ENCODE measurements at places on chromosomes 3 and 15. TPM values are rescaled to one million over a fixed set of nuclear protein-coding genes. Genes with fewer than 3 reads are reported as not detected.

- no peak for DNase-seq
- no peaks in the 10 kb centered on the region for H3K4me1 ChIP-seq
- no peak overlapping the region for H3K4me3 ChIP-seq
Measured at GRCh38 chr3:30768046-30768445, 126.4 kb downstream of the GADL1 start.

Gene ATP6V1A
- total RNA-seq: 49.8 TPM

DNA sequence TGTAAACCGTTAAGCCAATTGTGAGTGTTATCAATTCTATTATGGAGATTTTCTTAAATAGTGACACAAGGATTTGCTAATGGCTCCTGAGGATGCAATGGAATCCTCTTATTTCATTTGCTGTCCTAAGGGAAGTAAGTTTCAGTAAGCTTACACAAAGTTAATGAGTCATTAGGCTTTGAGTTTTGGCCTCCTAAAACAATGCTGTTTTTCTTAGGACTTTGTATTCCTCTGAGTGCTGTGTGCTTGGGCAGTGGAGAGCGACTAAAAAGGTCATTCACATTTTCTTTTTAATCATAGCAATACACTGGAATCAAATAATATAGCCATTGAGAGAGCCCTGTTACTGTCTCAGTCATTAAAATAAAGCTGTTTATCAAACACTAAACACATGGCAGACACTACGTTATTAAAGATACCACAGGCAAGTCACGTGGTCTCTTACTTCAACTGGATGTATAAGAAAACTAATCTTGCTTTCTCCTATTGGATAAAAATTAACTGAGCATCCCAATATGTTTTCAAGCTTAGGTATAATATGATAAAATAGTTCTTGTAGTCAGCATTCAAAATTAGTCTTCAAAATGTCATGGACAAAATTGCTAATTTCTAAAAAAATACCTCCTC, 290.8 kb downstream of the NLGN1 start:
- H3K4me3 ChIP-seq: no peak overlapping the region
- H3K36me3 ChIP-seq: no peaks in the 10 kb centered on the region
- H3K27ac ChIP-seq: no peak overlapping the region
- DNase-seq: no peak
- H3K4me1 ChIP-seq: no peaks in the 10 kb centered on the region

Gene GOLGA8M
- total RNA-seq: 4.2 TPM

DNA sequence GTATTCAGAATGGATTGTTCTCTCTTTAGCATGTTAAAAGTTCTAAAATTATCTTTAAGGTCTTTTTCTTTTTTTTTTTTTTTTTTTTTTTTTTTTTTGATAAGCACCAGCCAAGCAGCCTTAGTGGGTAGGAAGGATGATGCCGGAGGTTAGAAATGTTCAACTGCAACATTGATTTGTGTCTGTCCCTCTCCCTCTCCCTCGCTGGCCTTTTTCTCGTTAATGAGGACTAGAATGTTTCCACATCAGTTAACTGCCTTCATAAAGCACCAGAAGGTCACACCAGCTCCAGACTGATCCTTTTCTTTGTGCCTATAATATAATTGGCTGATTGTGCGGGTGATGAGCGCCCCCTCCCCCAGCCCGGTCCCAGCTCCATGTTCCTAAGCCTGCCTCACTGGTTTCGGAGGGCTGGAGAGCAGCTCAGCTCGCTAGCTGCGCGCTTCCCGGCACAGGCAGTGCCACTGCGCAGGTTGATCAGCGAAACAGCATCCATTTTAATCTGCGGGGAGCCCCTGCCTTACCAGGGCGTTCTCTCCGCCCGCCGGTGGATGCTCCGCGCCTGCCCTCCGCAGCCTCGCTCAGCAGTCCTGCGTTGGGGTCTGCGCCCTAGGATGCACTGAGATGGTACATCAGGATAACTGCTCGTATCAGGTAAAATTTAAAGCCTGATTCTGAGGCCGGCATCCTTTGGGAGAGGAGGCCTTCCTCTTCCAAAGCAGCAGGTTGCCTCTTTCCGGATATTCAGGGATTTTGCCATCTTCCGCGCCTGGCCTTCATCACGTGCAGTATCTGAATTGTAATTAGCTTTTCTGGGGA, 148.9 kb upstream of the IL12A start:
- peak within 1 kb of the TSS; percentile 7 for H3K4me3 ChIP-seq
- H3K27me3 ChIP-seq: no peaks in the 10 kb centered on the region
- peak within 1 kb of the TSS; percentile 74 for H3K27ac ChIP-seq
- peak; percentile 31 for DNase-seq
- no peaks in the 10 kb centered on the region for H3K36me3 ChIP-seq

DNA sequence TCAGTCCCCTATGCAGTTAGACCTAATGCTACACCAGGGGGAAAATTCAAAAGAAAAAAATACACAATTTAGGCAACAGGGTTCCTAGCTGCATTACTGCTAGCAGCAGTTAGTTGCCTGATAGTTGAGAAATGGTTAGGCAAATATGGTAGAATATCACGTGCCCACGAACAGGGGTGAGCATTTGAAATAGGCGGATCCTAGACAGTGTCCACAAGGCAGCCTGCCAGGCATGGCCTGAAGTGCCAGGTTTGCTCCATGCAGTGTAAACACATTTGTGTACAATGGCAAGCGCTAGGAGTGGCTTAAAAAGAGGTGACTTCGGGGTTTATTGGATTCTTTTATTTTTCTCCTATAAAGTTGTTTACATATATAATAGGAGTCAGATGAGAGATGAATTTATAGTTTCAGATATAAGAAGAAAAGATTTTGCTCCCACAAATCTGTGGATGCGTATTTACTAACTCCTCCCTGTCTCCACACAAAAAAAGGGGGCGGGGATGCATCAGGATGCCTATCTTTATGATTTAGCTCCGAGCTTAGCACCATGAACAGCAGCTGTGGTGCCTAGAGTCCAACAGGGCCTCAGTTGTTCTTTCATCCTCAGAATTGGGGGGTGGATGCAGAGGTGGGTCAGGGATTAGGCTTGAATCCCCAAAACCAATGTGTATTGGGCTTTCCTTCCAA, 3.9 kb upstream of the TGM4 start:
- no peaks in the 10 kb centered on the region for H3K4me1 ChIP-seq
- H3K4me3 ChIP-seq: no peak overlapping the region
- no peaks in the 10 kb centered on the region for H3K27me3 ChIP-seq
- no peaks in the 10 kb centered on the region for H3K36me3 ChIP-seq

Gene GREM1
- total RNA-seq: 0.88 TPM

Gene LRRK1
- total RNA-seq: 8.1 TPM

DNA sequence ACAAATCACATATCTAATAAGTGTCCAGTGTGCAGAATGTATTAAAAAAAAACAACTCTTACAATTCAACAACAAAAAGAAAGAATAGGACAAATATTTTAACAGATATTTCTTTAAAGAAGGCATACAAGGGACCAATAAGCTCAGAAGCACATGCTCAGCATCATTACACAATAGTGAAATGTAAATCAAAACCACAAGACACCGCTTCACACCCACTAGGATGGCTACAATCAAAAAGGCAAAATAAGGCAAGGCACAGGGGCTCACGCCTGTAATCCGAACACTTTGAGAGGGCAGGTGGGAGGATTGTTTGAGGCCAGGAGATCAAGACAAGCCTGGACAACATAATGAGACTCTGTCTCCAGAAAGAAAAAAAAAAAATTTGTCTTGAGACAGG, 255.6 kb downstream of the MAGI1 start:
- H3K27ac ChIP-seq: no peak overlapping the region
- H3K36me3 ChIP-seq: no peaks in the 10 kb centered on the region
- no peaks in the 10 kb centered on the region for H3K27me3 ChIP-seq
- no peak overlapping the region for H3K4me3 ChIP-seq

GRCh38 chr15:35054380-35054779, 30.7 kb downstream of the NANOGP8 start:
- no peak overlapping the region for H3K27ac ChIP-seq
- no peak for DNase-seq
- no peaks in the 10 kb centered on the region for H3K27me3 ChIP-seq
- H3K4me1 ChIP-seq: no peaks in the 10 kb centered on the region
- H3K4me3 ChIP-seq: no peak overlapping the region

Gene GOLGA6L4
- 2.4 TPM for total RNA-seq

DNA sequence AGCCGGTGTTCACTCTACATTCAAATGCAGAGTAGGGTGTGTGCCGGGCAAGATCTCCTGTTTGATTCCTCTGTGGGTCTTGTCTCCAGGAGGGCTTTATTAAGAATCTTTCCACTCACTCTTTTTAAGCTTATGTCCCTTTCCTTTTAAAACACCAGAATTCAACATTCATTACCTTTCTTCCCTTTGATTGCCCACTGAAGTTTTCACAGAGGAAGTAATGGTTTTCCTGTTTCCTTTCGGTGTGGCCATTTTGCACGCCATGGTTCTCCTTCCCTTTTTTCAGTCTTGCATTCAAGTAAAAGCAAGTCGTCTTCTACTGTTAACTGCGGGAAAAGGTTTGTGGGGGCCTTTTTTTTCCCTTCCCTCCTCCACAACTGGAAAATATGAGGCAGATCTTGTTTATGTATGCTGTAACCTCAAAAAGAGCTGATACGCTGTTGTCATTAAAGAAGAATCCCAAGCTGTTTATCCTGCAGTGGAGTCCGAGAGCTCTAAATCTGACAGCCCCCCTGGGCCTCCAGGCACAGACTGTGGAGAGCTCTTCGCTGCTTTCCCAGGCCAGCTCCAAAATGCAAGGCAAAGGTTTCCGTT, 40.5 kb downstream of the FILIP1L start:
- peak; percentile 59 for DNase-seq
- peak overlapping the region; percentile 73 for H3K27ac ChIP-seq
- H3K36me3 ChIP-seq: no peaks in the 10 kb centered on the region
- no peak overlapping the region for H3K4me3 ChIP-seq

DNA sequence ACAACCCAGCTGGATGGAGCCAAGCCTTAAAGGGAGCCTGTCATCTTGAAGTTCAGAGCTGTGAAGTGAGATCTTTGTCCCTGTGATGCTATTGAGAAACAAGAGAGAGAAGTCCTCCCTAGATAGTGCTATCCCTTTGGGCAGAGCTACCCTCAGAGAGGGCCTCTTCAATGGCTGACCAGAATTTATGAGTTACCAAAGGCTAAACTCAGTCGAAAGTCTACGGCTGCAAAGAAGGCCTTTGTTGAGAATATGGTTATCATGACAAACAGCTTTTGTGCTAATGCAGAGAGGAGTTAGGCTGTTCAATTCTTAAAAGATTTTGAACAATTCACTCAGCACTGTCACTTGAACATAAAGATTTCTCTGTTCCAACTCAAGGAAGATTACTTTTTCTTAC, 65.9 kb upstream of the C3orf80 start:
- H3K36me3 ChIP-seq: no peaks in the 10 kb centered on the region
- no peaks in the 10 kb centered on the region for H3K27me3 ChIP-seq
- H3K4me3 ChIP-seq: no peak overlapping the region
- no peaks in the 10 kb centered on the region for H3K4me1 ChIP-seq
- DNase-seq: no peak

- H3K4me3 ChIP-seq: no peak overlapping the region
- no peak for DNase-seq
Measured at GRCh38 chr15:81363276-81363675, 10.7 kb downstream of the TMC3 start.

DNA sequence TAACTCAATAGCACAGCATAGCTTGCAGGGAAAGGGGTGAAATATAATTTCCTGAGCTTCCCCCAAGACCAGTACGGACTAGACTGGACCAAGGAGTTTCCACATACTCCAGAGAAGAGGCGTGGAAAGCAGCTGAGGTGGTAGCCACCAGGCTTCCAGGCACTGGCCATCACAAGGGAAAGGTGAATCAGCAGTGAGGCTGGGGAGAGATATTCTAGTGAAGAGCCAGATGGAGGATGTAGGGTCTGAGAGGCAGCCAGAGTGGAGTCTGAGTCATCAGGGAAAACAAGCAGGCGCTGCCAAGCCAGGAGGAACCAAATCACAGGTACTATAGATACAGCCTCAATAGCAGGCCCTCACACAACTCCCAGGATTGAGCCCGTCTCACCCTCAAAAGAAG, 9.6 kb upstream of the RASA2 start:
- DNase-seq: no peak
- H3K36me3 ChIP-seq: no peaks in the 10 kb centered on the region
- no peak overlapping the region for H3K4me3 ChIP-seq
- H3K27me3 ChIP-seq: no peaks in the 10 kb centered on the region
- H3K27ac ChIP-seq: no peak overlapping the region

- H3K27me3 ChIP-seq: no peaks in the 10 kb centered on the region
- no peak overlapping the region for H3K4me3 ChIP-seq
- H3K4me1 ChIP-seq: no peaks in the 10 kb centered on the region
Measured at GRCh38 chr3:113409676-113410075, 31.6 kb downstream of the CFAP44 start.

DNA sequence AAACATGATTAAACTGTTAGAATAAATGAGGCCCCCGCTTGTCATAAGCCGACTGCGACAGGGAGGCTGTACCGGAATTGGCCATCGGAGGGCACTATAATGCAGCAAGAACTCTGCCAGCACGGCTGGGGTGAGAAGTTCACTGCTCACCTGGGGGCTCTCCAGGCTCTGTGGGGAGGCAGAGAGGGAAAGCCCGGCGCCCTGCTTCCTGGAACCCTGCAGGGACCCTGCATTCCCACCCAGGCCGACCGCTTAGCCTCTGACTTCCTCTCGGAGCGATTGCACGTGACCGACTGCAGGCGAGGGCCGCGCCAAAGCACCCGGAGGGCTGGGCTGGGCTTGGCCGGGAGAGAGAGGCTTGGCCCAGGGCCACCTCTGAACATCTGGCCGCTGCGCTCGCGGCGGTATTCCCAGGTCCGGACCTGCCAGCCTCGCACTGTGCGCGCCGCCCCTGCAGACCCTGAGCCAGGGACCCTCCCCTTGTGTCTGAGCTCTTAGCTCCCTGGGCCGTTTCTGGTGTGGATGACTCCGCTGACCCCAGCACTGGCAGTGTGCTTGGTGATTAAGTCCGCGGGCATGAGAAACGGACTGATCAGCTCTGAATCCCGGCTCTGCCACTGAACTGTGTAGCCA, 26.2 kb downstream of the DRD3 start:
- DNase-seq: peak; percentile 69
- no peaks in the 10 kb centered on the region for H3K36me3 ChIP-seq
- peak overlapping the region; percentile 38 for H3K27ac ChIP-seq
- H3K4me1 ChIP-seq: no peaks in the 10 kb centered on the region
- no peaks in the 10 kb centered on the region for H3K27me3 ChIP-seq

DNA sequence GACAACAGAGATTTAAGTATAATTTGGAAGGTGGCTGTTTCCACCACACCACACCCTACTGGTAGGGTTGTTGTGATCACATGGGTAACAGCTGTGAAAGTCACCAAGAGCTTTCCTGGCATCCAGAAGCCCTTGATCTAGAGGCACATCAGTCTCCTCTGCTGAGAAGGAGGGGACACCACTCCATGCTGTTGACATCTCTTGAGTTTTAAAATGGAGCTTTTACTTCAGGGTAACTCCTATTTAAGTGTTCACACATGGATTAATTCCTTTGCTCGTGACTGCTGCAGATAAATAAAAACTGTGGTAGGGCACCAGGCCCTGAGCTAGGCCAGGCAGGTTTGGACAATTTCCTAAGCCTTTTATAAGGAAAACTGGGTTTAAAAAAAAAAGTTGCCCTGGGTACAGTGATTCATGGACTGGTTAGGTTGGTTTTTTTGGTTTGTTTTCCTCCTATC, 7.5 kb downstream of the EXOSC7 start:
- DNase-seq: no peak
- no peak overlapping the region for H3K27ac ChIP-seq
- no peak overlapping the region for H3K4me3 ChIP-seq
- no peaks in the 10 kb centered on the region for H3K4me1 ChIP-seq

Data from uterus (tissue), 4 donors.